ENCODE measurements at places on chromosomes 11 and 22.

GRCh38 chr22:43090130-43090789 is 1.1 kb upstream of the TTLL1 start:
- peak; percentile 42 for DNase-seq

DNA sequence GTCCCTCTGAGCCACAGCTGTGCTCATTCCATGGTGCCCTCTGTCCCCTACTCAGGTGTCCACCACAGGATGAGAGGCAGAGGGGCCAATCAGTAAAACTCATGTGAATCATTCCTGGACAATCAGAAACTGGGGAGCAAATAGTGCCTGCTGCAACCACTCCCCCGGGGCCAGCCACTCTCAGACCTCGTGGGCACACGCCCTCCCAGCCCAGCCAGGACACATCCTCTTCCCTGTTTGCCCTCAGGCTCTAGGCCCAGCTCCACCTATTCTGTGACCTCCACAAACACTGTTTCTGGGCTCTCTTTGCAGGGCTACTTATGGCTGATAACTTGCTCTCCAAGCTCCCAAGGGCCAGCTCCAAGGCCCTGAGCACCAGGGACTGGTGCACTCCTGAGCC is 14.0 kb upstream of the KCTD14 start:
- DNase-seq = no peak

GRCh38 chr11:76683161-76684095 is 12.9 kb upstream of the LRRC32 start:
- DNase-seq = no peak

DNA sequence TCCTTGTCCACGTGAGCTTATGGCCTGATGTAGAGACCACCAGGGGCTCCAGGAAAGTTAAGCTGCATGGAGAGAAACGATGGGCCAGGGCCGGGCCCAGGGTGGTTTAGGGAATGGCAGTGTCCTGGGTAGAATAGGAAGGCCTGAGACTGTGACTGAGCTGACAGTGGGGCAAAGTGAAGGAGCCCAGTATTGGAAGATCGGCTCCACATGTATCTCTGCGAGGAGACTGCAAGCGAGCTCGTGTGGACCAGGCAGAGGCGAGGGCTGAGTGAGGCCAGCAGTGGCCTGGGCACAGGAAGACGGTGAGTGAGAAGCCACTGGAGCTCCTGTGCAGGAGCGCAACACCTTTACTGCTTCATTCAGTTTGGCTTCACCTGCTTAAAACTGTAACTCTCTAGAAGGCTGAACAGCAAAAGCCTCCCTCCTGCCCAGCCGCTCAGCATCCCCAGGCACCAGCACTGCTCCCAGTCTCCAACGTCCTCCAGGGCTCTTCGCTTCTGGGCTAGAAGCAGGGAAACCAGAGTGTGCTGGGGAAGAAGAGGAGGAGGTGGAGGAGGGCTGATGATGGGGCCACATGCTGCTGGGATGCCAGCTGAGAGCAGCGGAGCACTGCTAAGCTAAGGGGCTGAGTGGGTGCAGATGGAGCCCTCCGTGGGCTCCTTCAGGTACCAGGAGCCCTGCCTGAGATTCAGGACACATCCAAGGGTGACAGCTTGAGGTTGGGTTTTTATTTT is 13.5 kb downstream of the TCIRG1 start:
- no peak for DNase-seq

GRCh38 chr11:43532041-43532440 is 148.5 kb upstream of the HSD17B12 start:
- DNase-seq = no peak

DNA sequence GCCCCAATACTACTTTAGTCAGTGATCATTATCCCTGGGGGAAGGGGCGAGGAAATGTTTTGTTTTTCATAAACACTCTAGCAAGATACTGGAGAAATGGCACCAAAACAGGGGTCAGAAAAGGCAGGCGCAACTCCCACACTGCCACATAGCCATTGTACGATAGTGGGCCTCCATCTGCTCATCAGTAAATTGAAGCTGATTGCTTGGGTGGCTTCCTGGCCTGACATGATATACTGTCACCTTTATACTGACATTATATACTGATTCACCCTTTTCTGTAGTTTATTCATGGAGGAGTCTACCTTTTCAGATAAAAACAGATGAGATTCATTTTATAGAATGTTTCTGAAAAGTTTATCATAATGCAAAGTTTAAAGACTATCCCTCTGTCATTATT is 51.6 kb upstream of the CCDC34 start:
- no peak for DNase-seq
